Left lung (tissue), 14 donors: ENCODE measurements at places on chromosomes 6 and 20. TPM values are rescaled to one million over a fixed set of nuclear protein-coding genes. Genes with fewer than 3 reads are reported as not detected.

NDUFAF4 gene
- total RNA-seq, result 29.0 TPM

GRCh38 chr20:57705127-57705899 is 4.5 kb downstream of the PMEPA1 start:
- no peak for DNase-seq

- DNase-seq, result no peak
Measured at GRCh38 chr20:62202083-62202395, 18.0 kb downstream of the HRH3 start.

RAET1L gene
- 0.58 TPM for total RNA-seq

DNA sequence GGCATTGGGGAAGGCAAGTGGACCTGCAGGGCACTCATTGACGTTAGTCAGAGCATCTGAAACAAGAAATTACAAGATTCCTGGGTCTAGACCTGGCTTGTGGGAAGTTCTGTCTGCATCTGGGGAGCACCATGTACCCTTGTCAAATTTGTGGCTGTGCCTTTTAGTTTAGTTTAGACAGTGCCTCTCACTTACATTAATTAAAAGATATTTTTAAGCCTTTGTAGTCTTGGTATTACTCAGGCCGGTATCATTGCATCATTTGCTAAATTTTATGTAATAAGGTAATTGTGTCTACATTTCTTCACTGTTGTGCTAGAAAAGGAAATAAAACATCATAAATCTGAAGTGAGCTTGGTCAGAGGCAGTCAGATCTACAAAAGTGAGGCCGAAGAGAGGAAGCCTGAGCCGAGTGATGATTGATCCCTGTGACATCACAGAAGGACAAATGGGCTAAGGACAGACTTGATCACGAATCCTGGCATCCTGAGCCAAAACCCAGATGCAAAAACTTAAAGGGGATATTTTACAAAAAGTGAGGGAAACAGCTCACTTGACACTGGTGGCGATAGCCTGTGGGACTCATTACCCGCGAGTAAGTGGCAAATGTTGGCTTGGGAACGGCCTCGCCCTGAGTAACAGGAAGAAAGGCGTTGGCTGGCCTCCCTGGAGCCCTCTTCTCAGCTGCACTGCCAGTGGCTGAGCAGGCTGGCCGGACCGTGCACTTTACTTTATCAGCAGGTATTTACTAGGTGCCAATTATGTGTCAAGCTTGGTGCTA is 106.5 kb downstream of the TCP11 start:
- no peak for DNase-seq

DNA sequence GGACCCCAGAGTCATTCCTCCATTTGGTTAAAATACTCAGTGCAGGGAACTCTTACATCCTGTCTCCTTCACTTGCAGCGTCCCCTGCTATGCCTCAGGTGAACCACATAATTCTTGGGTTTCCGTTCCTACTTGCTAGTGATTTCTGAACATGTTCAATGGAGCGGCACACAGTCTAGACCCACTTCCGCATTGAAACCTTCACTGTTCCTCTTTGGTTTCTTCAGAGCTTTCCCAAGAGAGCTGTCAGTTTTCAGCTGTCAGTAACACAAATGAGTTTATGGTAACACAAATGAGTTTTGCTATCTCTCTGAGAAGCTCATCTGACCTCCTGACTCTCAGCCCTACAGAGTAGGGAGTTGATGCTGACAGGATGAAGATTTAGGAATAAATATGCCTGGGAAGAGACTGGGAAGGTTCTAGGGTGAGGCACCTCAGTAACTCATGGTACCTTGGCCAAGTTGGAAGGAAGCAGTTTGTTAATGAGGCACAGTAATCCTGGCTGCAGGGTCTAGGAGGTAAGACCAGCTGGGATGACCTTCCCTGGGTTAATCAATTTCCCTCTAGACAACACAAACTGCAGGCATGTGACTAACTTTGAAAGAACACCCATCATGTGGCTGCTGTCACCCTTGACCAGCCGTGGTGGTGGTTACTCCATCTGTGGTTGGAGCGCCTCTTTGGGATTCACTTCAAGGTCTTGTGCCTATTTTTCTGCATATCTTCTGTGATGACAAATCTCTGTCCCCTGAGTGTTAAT is 5.4 kb downstream of the SYS1 start:
- DNase-seq, result no peak

DNA sequence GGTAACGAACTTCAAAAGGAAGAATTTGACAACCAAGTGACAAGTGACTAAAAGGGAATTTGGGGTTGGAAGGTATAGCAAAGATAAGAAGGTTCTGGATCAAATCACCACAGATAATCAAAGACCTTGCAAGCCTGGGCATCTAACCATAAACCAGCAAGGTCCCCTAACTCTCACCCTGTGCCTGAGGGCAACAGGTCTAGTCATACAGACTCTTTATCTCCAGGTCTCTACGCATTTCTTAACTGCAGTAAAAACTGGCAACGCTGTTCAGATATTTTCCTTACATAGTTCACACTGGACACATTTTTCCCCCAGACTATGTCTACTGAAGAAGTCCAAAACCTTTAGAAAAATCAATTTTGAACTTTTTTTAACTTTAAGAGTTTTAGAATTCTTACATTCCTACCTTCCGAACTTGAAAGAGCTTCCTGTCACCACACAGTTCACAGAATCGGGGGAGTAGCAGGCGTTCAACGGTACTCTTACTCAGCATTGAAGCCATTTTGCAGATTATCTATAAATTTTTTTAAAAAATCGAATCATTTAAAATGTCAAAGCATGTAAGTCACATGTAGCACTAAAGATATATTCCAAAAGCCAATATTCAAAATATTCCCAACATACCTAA is 23.0 kb upstream of the ANKRD60 start:
- DNase-seq, result no peak
